ENCODE measurements at places on chromosomes 7 and 10.

DNA sequence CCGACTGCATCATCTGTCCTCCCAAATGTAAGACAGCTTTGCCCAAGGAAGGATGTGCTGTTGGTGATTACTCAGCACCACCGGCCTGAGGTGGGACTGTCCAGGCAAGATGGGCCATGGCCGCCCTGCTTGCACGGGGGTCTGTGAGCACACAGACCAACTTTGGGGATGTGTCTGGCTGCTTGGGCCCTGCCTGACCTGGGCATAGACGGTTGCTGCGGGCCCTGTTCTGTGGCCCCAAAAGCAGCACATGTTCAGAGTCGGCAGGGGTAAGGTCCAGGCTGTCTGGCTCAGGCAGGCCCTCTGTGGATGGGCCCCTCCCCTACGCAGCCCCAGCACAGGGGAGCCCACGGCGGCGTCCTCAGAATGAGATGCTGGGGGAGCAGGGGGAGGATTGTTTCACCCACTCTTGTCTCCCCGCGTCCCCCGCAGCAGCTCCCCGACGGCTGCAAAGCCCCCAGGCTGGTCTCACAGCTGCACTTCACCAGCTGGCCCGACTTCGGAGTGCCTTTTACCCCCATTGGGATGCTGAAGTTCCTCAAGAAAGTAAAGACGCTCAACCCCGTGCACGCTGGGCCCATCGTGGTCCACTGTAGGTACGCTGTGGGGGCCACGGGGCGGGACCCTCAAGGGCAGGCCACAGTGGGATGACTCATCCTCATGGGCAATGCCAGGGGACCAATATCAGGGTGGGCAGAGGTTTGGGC is 58.4 kb downstream of the MKI67 start:
- DNase-seq = no peak

DNA sequence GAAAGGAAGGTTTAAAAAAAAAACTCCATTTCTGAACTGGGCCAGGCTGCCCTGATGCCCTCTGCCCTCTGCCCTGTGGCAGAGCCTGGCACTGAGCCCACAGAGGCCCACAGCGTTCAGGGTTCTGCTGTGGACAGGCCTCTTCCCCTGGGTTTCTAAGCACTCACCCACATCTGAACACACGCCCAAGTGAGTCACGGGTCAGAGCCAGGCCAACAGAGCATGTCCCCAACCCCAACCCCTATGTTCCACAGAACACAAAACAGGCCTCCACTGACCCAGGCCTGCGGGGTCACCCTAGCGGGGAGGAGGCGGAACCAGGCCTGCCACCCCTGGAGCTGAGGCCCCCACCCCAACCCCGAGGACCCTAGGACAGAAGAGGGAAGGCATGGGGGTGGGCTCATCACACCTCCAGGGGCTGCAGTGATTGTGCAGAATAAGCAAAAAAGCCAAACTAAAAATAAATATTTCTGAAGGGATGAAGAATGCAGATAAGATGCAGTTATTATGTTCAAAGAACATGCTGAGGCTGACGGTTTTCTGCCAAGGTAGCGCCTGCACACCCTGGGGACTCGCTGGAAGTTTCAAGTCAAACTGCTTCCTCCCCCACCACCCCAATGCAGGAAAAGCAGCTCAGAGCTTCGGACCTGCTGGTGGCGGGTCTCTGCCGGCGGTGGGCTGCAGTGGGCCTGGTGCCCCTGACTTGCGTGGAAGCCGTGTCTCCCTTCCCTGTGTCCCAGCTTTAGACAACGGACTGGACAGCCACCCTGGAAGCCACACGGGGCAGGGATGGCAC is 5.4 kb downstream of the WDR86 start:
- DNase-seq = no peak

DNA sequence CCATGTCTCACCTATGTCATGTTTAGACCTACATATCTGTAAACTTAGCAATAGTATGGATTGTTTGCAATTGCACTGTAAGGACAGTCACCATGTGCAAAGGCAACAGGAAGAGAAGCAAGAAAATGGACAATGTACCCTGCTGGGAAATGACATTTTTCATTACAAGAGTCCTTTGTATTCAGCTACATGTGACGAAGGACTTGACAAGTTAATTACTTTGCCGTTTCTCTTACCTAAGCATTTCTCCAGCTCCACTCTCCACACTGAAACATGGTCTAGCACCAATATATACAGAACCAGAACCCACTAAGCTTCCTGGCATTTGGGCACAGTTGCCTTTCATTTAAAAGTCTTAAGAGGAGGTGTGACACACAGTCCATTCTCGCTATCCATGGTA is 76.6 kb upstream of the PFKP start:
- DNase-seq = no peak

DNA sequence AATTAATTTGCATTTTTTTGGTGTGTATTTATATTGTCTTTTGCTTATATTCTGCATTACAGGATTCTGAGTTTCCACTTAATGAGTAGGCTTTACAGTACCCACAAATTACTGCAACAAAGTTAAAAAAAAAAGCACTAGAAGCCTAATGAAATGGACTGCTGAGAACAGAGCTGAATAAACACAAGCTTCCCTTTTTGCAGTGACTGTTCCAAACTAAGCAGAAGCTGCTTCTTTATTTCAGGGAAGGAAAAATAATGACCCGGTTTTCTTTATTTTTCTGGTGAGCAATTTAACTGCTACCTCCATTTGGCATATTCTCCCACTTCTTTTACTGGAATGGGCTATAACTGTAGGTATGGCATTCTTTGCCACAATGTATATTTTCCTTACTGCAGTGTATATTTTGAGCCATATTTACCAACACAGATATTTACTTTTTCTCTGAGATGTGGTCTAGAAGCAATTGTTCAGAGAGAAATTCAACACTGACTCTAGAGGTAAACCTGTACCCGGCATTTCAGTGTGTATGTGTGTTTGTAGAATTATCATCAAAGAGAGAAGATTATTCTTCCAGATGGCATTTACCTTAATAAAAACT is 56.9 kb downstream of the HDAC9 start:
- DNase-seq = no peak

- DNase-seq = peak; percentile 61
Measured at GRCh38 chr10:33271969-33272583, 62.4 kb downstream of the NRP1 start.
